ENCODE measurements at places on chromosomes 11 and 22.

DNA sequence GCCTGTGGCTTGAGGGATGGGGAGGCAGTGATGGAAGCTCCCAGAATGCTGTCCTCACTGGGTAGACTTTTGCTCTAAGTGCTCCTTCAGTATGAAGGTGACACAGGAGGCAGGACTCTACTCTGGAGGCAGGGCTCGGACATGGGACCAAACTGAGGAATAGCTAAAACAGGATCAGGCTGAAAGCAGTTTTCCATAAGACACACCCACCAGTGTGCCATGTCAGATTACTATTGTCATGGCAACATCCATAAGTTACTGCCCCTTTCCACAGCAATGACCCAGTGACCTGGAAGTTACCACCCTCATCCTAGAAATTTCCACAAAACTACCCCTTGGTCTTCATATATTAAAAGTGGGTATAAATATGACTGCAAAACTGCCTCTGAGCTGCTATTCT is 43.6 kb upstream of the GALNT18 start:
- peak; percentile 88 for DNase-seq

DNA sequence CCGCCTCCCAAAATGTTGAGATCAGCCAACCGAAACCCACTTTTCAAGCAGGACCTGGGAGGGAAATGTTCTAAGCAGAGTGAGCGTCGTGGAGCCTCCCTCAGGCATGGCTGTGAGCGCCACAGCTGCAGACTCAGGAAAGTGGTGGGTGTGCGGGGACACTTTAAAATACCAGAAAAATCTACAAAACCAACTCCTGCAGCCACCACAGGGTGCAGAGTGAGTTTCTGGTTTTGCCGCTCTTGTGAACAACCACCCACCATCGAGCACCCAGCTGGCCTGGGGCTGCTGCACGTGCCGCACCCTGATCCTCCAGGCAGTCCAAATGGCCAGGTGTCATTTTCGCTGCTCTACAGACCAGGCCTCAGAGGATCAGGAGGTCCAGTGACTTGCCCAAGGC is 46.9 kb downstream of the CELSR1 start:
- no peak for DNase-seq

- no peak for DNase-seq
Measured at GRCh38 chr22:43411869-43412807, at the start of gene MPPED1. TSS of gene MPPED1 (plus strand) at chr22:43412014. CDS start at chr22:43424986, 12,972 bp downstream.

DNA sequence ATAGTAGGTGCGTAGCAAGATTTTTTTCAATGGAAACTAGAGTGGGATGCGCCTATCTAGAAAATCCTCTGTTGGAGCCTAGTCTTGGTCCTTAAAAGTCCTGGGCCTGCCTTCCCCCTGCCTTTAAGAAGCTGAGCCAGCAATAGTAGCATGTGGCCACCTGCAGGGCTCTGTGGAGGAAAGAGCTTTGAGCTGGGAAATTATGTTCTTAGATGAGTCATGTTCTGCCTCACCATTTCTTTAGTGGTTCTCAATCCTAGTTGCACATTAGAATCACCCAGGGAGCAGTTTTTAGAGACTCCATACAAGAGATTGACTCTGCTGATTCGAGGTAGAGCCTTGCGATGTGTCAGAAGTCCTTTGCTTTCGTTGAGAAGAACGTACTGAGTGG is 133.5 kb downstream of the COMMD9 start:
- no peak for DNase-seq

DNA sequence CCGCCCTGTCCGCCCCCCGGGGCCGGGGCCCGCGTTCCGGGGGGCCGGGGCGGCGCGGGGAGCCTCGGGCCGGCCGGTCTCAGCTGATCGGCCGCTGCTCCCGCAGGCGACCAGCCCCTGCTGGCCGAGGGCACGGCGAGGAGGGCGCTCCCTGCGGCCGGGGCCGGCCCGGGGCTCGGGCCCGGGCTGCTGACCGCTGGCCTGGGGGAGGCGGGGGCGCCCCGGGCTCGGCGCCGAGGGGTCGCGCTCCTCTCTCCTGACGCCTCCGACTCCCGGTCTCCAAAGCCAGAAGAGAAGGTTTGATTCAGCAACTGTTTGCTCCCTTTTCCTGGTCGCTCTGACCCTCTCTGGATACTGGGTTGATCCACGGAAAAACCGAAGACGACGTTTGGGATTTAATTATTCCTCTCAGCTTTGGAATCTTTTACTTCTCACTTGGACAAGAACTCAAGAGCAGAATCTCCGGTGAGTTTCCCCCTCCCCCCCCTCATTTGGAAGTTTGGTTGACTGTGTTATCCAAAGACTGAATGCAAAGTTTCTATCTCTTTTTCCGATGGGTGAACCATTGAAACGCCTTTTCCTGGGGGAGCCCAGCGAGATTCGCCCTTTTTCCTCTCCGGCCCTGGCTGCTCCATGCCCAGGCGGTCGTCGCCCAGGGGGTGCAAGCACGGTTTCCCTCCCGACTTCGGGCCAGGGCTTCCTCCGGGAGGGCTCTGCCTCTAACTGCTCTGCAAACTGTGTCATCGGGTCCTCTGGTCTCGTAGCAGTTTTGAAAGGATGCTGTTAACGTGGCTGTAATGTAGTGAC is 725 bp downstream of the KDM2A start:
- DNase-seq: no peak

DNA sequence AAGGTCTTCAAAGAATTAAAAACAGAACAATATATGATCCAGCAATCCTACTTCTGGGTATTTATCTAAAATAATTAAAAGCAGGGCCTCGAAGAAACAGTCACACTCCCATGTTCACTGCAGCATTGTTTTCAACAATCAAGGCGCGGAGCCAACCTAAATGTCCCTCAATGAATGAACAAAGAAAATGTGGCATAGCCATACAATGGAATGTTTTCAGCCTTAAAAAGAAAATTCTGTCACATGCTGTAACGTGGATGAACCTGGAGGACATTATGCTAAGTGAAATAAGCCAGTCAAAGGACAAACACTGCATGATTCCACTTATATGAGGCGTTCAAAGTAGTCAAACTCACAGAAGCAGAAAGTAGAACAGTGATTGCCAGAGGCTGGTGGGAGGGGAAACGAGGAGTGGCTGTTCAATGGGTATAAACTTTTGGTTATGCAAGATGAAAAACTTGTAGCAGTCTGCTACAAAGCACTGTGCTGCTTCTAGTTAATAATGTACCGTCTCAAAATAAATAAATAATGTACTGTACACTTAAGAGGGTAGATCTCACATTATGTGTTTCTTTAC is 41.2 kb downstream of the SNX19 start:
- DNase-seq: no peak

- DNase-seq: no peak
Measured at GRCh38 chr22:29193021-29193420, 12.7 kb upstream of the EMID1 start.

- no peak for DNase-seq
Measured at GRCh38 chr11:77821349-77821851, 456 bp downstream of the AAMDC start.

- DNase-seq: no peak
Measured at GRCh38 chr11:65130631-65131416, 3.5 kb downstream of the SYVN1 start.

GRCh38 chr11:2121227-2122130 is 17.7 kb downstream of the IGF2 start:
- no peak for DNase-seq

DNA sequence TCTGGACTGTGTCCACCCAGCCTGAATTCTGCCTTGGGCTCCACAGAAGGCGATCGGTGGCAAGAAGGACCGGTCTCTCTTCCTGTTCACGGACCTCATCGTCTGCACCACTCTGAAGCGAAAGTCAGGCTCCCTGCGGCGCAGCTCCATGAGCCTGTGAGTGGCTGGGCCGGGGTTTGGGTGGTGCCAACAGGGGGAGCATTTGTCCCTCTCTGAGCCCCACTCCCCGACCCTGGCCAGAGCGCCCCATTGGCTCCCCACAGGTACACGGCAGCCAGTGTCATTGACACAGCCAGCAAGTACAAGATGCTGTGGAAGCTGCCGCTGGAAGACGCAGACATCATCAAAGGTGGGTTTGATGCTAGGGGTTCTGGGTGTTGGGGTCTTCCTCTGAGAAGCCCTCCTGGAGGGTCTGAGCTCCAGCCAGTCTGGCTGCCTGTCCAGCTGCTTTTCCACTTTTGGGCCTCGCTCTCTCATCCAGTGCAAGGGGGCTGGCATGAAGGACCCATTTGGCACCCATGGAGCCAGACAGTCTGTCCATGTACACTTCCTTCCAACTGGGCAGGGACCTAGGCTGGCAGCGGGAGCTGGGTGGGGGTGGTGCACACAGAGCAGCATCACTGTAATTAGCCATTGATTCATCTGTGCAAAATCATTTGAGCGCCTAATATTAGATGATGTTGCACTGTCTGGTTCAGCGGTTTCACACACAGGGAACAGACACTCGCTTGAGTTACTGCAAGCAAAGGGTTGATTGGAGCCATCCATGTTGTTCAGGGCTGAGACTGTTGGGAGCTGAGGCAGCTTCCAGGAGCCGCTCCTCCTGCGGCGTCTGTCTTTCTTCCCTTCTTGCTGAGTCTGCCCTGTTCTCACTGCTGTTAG is 19.0 kb upstream of the RELT start:
- DNase-seq: no peak

DNA sequence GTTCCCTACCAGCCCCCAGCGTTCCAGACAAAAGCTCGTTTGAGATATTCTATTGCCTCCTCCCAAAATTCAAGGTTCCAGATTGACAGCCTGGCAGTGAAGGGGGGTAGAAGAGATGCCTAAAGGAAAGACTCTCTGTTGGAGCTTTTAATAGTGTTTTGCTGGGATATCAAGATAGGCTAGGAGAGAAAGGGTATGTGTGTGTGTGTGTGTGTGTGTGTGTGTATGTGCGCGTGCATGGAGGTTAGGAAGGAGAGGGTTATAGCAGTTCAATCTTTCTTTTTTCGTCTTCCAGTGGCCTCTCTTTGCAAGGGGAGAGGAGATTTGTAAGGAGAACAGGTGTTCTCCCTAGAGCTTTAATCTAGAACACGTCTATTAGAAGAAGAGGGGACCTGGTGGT is 22.0 kb downstream of the EHF start:
- DNase-seq: no peak

DNA sequence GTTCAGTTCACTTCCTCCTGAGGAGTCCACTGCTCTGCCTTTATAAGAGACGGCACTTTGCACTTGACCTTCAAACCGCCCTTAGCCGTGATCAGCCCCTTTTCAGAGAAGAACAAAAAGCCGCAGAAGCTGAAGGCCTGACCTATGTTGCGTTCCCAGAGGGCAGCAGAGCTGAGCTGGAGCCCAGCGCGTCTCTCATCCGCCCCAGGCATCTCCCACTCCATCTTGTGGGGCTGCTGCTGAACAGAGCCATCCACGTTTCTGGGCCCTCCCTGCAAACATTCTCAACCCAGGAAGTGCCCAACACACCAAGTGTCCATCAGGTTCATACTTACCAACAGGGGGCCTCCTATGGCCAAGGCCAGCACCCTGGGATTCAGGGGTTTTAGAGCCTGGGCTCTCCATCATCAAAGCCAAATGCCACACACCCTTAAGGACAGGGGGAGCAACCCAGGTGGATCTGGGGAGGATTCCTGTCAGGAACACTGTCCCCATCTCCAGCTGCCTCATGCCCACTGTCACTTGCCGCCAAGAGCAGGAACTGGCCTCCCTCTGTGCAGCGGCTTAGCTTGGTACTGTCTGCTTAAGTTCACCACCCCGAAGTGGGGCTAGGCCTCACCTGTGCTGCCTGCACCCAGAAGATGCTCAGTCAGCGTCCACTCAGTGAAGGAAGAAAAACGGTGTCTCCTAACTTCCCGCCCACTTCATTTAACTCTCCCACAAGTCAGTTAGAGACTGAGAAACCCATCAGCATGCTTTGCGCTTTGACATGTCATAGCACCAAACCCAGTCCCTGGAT is 16.0 kb upstream of the EFCAB6 start:
- DNase-seq: no peak
